ENCODE measurements at places on chromosomes 6 and 20. TPM values are rescaled to one million over a fixed set of nuclear protein-coding genes. Genes with fewer than 3 reads are reported as not detected.
A peak's percentile ranks its signal among the peaks of the same experiment; 100 is the strongest.

- DNase-seq: no peak
Measured at GRCh38 chr6:101517632-101518031, 124.1 kb downstream of the GRIK2 start.

The HNF4A gene
- 7.4 TPM for total RNA-seq

- no peak for DNase-seq
Measured at GRCh38 chr6:87259791-87260190, 62.6 kb upstream of the SMIM8 start.

DNA sequence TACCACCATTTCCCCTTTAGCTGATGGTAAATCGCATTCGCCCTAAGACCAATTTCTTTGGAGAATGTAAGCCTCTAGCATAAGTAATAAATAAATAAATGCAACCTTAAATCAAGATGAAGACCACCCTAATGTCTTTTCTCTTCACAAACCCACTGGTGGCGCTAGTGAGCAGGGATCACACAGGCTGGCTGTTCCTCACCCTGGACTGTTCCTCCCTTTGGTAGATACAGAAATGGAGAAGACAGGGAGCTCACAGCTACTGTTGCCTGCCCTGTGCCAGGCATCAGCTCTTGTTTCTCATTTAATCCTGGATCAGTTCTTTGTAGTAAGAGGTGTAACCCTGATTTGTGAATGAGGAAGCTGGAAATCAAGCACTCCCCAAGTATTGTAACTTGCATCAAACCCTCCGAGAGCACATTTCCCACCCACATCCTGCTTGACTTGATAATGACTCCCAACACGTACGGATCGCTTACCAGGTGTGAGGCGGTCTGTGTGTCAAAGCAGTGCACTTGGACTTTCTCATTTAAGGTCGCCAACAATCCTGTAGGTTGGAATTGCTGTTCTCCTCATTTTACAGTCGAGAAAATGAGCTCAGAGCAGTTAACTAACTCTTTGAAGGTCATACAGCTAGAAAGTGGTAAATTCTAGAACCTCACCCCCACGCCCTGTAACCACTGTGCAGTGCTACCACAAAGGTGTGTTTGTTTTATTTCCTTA, 236.1 kb downstream of the TSHZ2 start:
- DNase-seq: no peak

GRCh38 chr20:44745598-44746366, at the start of gene KCNK15:
Gene KCNK15, plus strand, starts transcription at chr20:44745865. Its CDS starts 46 bp downstream, at chr20:44745911.
- DNase-seq: no peak

- DNase-seq: no peak
Measured at GRCh38 chr6:42302411-42302810, 84.8 kb upstream of the MRPS10 start.

GRCh38 chr6:158040051-158040803, 58.6 kb downstream of the SYNJ2 start:
- DNase-seq: peak; percentile 83

- no peak for DNase-seq
Measured at GRCh38 chr20:3889489-3890397, 556 bp downstream of the PANK2 start.

The AKAP12 gene
- total RNA-seq: 1,220 TPM

DNA sequence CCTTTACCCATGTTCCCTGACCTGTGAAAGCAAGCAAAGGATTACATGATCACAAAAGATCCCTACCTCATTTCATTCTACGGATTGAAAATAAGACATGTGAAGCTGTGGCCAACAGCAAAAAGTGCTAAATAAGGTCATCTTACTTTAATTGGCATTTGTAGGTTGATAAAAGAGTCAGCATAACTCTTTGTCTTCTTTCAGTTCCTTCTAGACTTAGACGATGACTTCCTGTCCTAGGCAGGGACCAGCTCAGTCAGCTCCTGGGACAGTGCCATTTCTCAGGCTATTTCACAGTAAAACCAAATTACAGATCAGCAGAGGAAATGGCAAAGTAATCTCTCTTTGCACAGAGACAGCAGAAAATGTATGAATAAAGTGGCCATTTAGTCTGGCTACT, 480.7 kb downstream of the RFPL4B start:
- DNase-seq: no peak

The MATN4 gene
- 0.64 TPM for total RNA-seq

The TFAP2A gene
- 24.3 TPM for total RNA-seq

DNA sequence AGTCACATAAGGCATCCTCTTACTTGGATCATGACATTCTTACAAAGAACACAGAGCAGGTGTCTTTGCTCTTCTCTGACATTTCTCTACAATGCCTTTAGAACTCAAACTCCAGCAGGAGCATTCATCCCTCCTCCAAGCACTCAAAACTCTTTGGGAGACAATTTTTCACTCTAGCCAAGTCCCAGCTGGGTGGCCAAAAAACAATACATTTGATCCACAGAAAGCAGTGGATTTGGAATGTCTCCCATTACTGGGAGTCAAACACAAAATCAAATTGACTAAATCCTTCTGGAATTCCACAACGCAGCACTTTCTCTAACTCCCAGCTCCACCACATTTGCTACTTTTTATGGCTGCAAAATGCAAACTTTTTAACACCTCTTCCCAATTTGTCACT, 108.6 kb upstream of the VGLL2 start:
- no peak for DNase-seq

The OOEP gene
- not detected for total RNA-seq
